Type B pancreatic cell (in vitro differentiated cells): ENCODE measurements at places on chromosomes 12 and 14. TPM values are rescaled to one million over a fixed set of nuclear protein-coding genes. Genes with fewer than 3 reads are reported as not detected.

- no peak for DNase-seq
- H3K27me3 ChIP-seq: peaks cover 6% of the 10 kb centered on the region
- peaks cover 6% of the 10 kb centered on the region for H3K4me1 ChIP-seq
- peaks cover 18% of the 10 kb centered on the region for H3K36me3 ChIP-seq
Measured at GRCh38 chr12:3249081-3249800, 172.1 kb downstream of the TSPAN9 start.

- no peaks in the 10 kb centered on the region for H3K27me3 ChIP-seq
- H3K4me1 ChIP-seq: peaks cover 37% of the 10 kb centered on the region
- no peak for DNase-seq
- no peak overlapping the region for H3K27ac ChIP-seq
- H3K4me3 ChIP-seq: no peak overlapping the region
Measured at GRCh38 chr14:68714991-68715924, 77.6 kb downstream of the ZFP36L1 start.

DNA sequence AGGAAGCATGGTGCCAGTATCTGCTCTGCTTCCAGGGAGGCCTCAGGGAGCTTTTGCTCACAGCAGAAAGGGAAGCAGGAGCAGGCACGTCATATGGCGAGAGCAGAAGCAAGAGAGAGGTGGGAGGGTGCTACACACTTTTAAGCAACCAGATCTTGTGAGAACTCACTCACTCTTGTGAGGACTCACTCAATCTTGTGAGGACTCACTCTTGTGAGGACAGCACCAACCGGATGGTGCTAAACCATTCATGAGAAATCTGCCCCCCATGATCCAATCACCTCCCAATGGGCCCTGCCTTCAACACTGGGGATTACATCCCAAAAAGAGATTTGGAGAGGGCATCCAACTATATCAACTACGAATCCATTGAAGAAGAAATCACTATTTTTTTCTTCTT, 34.3 kb upstream of the LMNTD1 start:
- H3K36me3 ChIP-seq: peaks cover 8% of the 10 kb centered on the region
- DNase-seq: no peak
- peaks cover 6% of the 10 kb centered on the region for H3K27me3 ChIP-seq

The DHRS2 gene
- total RNA-seq: 1.4 and 3.3 TPM in 2 replicates

The SRSF5 gene
- 388 and 417 TPM in 2 replicates for total RNA-seq
